Mesenteric fat pad (tissue), 1 donor: ENCODE measurements at places on chromosomes 6 and 20. TPM values are rescaled to one million over a fixed set of nuclear protein-coding genes. Genes with fewer than 3 reads are reported as not detected.

DNA sequence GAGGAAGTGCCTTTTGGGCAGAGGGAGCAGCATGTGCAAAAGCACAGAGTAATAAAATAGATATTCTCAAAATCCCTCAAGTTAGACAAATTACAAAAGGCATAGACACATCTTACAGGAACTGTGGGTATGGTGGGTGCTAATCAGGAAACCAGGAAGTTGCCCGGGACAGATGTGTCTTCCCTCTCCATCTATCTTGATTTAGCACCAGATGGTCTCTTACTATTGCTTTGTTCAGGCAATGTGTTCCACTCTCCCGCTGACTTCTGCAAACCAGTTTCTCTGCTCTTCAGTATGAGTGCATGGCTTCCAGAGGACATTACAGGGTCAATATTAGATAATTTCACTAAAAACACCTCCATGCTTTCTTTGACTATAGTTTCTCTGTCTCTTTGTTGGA is 13.2 kb downstream of the CITED2 start:
- DNase-seq: no peak

DNA sequence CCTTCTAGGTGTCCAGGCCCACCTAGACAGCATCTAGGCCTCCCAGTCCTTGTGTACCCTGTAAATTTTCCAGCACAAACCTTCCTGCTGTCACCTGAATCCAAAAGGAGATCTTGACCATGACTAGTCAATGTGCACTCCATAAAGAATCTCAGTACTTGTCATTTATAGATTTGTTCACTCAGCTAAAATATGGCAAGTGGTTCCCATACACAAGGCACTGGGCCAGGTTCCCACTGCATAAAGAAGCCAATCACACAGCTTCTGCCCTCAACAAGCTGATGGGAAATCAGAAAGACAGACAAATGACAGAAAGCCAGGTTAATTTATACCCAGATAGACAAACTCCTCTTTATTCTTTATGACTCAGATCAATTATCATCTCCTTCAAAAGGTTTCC is 526.8 kb downstream of the CD83 start:
- DNase-seq: no peak

DNA sequence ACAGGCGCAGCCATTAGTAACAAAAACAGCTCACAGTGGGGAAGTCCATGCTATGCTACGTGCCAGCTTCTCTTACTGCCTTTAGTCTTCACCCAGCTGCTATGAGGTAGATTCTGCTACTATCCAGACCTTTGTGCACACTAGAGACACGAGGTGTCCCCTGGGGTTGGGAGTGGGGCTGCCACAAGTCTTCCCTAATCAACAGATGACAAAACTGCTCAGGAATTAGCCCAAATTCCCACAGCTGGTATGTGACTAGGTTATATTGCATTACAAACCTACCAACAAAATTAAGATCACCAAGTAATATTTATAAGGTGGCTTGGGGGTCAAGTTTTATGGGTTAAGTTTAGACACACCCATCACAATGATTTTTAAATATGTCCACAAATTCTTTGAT is 63.3 kb downstream of the PSMB1 start:
- peak; percentile 20 for DNase-seq

DNA sequence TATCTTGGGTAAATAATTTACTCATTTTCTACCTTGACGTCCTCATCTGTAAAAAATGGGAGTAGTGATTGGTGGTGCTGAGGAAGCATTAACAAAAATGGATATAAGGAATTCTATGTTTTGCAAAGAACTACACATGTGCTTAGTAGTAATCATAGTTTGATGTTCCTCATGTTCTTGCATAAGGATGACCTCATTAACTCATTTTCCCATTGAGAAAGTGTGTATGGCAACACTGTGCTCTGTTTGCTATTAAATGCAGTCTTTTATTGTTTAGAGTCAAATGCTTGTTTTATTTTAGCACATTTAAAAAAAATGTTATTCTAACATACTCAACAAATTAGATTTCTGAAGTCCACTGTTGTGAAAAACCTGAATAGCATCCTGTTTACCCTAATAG is 211.2 kb upstream of the RSPO3 start:
- DNase-seq: no peak

- DNase-seq: no peak
Measured at GRCh38 chr6:143279385-143279784, 171.1 kb downstream of the ADAT2 start.

ELOVL2 gene
- 0.10 TPM for total RNA-seq
